ENCODE measurements at places on chromosomes 11 and 22.

DNA sequence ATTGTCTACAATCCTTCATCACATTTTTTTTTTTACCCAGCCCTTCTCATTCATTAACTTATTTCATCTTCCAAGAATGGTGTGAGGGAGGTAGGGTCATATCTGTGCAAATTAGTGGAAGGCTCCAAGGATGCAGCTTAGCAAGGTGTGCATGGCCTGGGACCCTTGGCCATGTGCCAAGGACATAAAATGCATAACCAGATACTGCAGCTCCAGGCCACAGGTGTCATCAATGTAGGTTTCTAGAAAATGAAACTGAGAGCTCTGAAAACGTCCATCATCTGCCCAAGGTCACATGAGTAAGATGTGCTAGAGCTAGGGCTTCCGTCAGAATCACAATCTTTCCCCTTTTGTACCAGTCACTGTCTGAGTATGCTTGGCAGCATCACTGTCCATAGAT is 29.8 kb downstream of the ANKK1 start:
- peak; percentile 26 for DNase-seq

- DNase-seq = no peak
Measured at GRCh38 chr11:75571625-75572024, 9.6 kb downstream of the SERPINH1 start.

DNA sequence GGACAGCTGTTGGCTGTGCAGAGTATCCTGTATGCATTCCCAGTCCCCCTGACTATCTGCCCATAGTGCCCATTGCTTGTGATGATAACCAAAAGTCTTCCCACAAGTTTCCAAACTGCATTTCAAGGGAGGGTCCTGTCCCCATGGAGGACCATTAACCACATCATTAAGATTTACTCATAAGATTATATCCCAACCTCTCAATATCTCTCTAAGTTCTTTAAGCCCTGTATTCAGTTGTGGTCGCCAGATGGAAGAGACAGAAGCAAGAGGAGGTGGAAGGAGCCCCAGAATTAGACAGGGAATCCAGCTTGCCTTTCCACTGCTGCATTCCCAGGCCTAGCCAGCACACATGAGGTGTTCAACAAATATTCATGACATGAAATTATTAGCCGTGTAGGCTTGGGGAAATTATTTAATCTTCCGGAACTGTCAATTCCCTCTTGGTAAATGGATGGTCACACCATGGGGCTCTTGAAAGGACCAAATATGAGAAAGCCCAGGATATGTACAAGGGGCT is 42.6 kb upstream of the TIMP3 start:
- no peak for DNase-seq

- DNase-seq = peak; percentile 13
Measured at GRCh38 chr22:38353701-38354100, 36.5 kb upstream of the CSNK1E start.

- DNase-seq = no peak
Measured at GRCh38 chr22:37910890-37911672, 5.0 kb downstream of the MICALL1 start.

GRCh38 chr11:1521382-1522080 is 35.0 kb upstream of the MOB2 start:
- DNase-seq = peak; percentile 85

- no peak for DNase-seq
Measured at GRCh38 chr11:70473186-70473872, 75.0 kb downstream of the CTTN start.

DNA sequence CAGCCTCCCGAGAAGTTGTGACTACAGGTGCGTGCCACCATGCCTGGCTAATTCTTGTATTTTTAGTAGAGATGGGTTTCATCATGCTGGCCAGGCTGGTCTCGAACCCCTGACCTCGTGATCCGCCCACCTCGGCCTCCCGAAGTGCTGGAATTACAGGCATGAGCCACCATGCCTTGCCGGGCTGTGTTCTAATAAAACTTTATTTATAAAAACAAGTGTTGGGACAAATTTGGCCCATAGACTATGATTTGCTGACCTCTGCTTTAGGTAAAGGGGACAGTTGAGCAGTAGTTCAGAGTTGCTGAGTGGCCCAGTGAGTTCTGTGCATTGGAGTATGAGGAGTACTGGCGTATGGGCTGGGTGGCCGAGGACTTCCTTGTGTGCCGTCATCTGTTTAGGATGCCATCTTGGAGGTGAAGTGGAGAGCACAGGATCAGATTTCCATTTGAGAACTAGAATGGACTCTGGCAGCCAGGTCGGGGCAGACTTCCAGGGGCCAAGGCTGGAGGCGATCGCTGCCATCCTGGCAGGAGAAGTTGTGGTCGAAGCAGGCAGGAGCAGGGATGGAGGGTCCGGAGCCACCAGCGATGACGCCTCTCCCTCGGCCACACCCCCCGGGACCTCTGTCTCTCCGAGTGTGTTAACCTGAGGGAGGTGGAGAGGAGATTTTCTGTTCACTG is 43.8 kb downstream of the FBLN1 start:
- DNase-seq = no peak

GRCh38 chr11:66579017-66579606 is 10.7 kb upstream of the CTSF start:
- DNase-seq = peak; percentile 84

DNA sequence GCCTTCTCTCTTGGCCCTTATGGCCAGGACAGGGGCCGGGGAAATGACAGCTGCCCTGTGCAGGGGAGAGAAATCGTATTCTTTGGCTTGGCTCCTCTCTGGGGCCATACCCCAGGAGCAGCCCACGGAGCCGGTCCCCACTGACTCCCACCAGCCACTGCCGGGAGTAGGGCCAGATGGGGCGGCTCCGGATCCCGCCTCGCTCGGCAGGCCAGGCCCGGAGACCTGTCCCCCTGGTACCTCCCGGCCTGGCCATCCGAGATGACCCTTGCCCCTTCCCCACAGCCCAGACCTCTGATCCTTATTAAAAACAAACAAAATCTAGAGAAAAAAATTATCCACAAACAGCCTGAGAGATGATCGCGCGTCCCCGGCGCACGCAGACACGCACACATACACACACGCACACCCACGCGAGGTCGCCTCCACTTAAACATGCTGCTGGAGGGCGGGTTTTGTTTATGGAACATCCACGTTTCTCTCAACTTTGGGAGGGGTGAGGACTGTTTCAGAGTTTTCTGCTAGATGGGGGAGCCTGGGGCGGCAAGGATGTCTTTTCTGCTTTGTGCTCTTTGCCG is 59.1 kb downstream of the IGLL1 start:
- no peak for DNase-seq

DNA sequence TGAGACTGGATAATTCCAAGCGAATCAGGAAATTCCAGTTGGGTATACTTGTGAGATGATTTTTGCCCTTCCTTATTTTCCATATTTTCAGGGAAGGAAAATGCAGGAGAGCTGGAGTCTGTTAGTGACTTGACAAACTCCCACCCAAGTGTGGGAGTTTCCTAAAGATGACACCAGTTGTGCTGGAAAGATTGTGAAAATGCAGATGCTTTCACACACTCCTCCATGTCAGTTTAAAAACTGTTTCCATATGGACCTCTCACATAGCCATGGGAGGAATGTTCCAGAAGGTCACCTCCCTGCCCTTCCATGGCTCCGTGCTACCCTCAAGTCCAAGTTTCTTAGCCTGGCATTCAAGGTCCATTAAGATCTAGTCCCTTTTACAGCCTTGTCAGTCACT is 350.7 kb upstream of the NARS2 start:
- no peak for DNase-seq

- no peak for DNase-seq
Measured at GRCh38 chr11:93861808-93862207, 11.4 kb upstream of the VSTM5 start.

DNA sequence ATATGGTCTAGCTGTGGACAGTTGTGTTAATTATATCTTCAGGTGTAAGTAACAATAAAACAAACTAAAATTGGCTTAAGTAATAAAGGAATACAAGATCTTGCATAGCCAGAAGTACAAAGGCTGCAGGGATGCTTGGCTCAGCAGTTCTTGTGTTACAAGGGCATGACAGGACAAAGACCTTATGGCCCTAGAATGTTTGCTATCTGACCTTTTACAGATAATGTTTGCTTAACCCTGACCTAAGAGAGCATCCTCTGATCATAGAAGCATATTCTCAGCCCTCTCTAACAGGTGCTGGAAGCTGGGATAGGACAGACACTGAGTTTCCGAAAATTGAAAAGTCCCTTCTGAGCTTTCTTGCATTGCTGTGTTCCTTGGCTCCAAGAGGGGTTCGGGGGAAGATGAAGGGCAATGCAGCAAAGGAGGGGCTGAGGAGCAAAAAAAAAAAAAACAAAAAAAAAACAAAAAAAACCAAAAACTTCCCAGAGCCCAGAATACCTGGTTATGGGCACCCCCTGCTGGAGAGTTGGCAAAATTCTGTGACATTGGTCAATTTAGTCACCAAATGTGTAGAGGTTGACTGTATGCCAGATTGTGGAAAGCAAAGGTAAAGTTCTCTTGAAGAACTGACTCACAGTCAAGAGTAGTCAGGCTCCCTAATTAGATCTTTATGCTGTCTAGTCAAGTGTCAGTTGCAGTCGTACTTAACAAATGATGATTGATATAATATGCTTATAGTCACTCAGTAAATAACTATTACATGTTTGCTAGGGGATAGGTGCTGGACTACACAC is 10.4 kb upstream of the HIKESHI start:
- peak; percentile 38 for DNase-seq

DNA sequence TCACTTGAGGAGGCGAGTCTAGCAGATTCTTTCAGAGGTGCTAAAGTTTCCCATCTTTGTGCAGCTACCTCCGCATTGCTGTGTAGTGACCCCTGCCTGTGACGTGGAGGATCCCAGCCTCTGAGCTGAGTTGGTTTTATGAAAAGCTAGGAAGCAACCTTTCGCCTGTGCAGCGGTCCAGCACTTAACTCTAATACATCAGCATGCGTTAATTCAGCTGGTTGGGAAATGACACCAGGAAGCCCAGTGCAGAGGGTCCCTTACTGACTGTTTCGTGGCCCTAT is 8.9 kb upstream of the SAMM50 start:
- DNase-seq = no peak

GRCh38 chr11:133810766-133811165 is 34.5 kb downstream of the SPATA19 start:
- DNase-seq = no peak

- DNase-seq = no peak
Measured at GRCh38 chr11:60165951-60166350, 16.9 kb downstream of the MS4A6A start.

DNA sequence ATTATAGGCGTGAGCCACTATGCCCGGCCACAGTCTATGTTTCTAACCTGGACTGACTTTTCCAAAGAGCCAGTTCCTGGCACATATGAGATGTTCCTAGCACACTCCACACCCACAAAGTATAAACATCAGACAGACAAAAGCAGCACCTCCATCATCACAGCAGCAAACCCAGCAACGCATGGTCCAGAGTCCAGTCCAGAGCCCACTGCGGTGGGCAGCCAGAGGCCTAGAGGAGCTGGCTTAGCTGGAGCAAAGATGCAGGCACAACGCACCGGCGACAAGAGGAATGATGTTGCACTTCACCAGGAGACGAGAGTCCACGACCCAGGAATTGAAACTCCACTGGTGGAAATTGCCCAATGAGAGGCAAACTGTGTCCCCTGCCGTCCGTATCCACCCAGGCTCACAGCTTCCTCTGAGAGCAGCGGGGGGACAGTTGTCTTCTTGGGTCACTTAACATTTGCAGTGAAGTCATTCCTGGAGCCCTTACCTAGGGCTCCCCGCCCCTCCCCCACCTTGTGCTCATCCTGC is 36.6 kb downstream of the RPS6KA4 start:
- no peak for DNase-seq

GRCh38 chr11:47161134-47161854 is 15.4 kb downstream of the ARFGAP2 start:
- DNase-seq = peak; percentile 88

- DNase-seq = peak; percentile 69
Measured at GRCh38 chr22:38262051-38262795, 10.6 kb downstream of the TMEM184B start.

- DNase-seq = no peak
Measured at GRCh38 chr11:87092159-87092558, 54.4 kb downstream of the TMEM135 start.

DNA sequence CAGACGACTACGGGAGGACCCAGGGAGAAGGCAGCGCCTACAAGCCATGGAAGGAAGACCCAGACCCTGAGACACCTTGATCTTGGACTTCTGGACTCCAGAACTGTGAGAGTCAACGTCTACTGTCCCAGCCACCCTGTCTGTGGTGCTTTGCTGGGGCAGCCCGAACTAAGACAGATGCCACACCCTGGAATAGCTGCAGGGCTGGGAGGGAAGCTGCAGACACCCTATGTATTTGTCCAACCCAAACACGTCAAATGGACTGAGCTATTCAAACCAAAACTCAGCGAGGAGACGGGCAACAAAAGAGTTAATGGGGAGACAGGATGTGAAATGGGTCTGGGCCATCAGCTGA is 169.3 kb downstream of the CTTN start:
- no peak for DNase-seq
